CD4-positive, alpha-beta T cell treated with Interleukin-21 for 1 hour (primary cell): ENCODE measurements at places on chromosomes 2 and 18.

DNA sequence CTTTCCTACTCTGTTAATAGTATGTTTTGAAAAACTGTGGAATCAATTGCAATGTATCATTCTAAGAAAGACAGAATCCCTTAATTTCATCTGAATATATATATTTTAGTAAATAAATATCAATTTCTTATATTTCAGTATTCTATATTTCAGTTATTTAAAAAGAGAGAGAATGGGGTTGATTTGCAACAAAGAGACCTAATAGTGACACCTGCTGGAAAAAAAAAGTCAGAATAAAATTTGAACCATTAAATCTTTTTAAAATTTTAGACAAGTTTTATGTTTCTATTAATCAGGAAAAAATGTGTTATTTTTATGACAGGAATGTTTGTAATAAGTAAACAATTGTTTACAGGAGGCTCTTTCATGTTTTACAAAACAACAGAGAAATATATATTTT lies 20.7 kb upstream of the CCNT2 start:
- DNase-seq: peak; percentile 13

GRCh38 chr2:222993920-222994650 lies 57.9 kb upstream of the KCNE4 start:
- no peak for DNase-seq

DNA sequence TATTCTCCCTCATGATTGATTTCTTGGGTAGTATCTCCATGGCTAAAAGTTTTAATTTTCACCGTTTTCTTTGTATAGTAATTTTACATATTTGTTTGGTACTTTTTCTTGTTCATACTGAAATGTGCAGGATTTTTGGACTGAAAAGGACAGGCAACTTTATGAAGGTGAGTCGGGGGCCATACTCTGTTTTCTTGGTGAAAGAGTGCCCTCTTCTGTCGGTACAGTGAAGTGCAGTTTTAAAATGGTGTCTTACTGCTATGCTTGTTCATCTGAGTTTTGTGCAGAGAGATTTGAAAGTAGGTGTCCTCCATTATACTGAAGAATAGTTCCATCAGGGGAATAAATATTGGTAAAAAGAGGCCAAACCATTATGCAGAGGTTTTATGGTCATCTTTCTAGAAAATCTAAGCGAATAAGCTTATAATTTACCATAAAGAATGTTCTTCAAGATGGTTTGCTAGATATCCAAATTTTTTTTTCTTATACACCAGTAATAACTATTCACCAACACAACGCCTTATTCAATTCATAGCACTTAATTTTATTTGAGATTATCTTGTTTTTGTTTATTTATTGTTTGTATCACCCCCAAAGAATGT lies 8.7 kb upstream of the SERPINB13 start:
- DNase-seq: no peak

- DNase-seq: no peak
These were observed 15.2 kb downstream of the INPP5D start for GRCh38 chr2:233075141-233075965.

DNA sequence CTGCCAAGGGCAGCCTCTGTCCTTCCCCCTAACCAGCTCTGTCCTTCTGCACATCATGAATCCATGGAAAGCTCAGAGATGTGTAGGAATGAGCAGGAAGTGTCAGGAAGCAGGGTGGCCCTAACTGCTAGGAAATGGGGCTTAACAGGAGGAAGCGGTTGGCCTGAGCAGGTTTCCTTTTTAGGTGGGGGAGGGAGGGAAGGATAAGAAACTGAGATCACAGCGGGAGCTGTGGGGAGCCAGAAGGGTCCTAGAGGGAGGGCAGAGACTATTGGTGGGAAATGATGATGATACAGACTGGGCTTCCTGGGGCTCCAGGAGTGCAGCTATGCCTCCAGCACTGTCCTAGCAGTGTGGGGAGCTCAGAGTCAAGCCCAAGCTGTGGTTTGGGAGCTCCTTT lies 182.0 kb downstream of the SH3BP4 start:
- no peak for DNase-seq

- no peak for DNase-seq
These were observed 200.7 kb upstream of the TNP1 start for GRCh38 chr2:217060516-217060915.

DNA sequence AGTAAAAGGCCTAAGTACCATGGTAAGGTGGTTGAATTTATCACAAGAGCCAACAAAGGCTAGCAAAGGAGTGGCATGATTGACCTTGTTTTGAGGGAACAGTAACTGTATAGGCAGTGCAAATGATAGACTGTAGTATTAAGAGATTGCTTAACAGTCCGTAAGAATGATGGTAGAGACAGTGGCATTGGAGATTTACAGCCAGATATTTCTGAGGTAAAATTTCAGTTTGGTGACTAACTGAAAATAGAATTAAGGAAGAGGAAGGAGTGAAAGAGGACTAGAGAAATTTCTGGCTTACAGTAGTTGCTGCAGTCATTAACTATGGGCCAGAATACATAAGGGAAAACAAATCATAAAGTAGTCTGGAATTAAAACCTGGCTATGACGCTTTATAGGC lies 4.4 kb upstream of the BAZ2B start:
- DNase-seq: no peak

DNA sequence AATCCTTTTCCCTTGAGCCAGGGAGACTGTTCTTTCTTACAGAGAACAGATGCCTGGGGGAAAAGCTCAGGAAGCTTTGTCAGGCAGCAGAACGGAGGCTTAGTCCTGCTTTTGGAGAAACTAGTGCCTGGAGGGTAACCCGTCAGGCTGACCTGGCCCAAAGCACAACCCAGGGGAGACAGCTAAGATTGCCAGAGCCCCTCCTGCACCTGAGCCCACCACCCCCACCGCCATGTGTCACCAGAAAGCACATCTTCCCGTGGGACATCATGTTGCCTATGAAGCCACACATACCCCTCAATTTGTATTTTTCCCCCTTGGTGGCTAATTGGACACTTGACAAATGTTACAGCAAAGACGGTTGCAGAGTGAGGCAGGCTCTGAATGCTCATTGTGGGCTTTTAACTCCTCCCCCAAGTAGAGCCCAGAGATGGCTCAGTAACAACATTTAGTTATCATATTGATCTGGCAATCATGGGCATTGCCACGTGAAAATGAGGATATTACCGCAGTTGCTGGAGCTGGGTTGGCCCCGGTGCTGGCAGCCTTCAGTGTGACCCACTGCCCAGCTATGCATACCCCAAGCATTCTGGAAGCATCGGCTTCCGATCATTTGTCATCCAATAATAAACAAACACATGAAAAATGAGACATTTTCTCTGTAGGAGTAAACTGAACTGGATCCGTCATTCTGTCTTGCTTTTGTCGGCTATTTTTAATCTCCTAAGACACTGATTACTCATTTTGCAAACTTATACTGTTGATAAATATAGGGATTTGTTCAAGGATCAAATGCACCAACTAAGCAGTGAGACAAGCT lies 229.5 kb downstream of the ATAD2B start:
- DNase-seq: no peak

GRCh38 chr2:164456619-164457018 lies 164.7 kb downstream of the GRB14 start:
- no peak for DNase-seq

DNA sequence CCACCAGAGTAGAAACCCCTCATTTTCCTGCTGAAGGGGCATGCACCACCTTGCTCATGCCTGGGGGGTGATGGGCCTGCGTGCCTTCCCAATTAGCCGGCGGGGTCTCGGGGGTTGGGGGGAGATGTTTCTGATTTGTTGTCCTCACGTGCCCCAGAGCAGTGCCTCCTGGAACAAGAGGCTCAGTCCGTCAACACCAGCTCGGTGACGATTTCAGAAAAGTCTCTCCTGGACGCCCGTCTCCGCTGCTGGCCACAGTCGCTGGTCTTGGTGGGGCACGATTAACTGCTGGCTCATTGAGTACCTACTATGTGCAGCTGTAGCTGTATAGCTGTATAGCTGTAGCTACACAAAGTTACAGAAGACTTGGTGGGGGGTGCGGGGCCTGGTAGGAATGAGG lies 4.4 kb downstream of the ACKR3 start:
- DNase-seq: no peak

GRCh38 chr2:33051586-33052360 lies 105.0 kb downstream of the LTBP1 start:
- no peak for DNase-seq

GRCh38 chr18:12839057-12839525 lies 44.9 kb downstream of the PTPN2 start:
- peak; percentile 65 for DNase-seq

DNA sequence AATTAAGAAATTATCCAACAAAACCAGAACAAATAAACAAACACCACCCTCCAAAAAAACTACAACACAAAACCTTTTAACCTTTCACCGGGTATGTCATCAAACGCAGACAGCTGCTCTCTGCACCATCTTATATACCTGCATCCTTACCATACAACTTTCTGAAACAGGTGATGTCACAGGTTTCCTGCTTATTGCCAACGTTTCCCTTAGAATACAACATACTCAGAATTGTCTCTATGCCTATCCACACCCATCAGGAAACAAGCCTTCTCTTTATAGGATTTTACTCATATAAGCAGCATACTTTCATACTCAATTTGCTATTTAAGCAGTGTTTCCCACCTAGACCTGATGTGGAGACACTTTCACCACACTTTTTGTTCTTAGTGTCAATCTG lies 181.0 kb downstream of the DYM start:
- no peak for DNase-seq

GRCh38 chr2:46050489-46050888 lies 246.7 kb upstream of the EPAS1 start:
- no peak for DNase-seq

- DNase-seq: no peak
These were observed 253.6 kb downstream of the SOX11 start for GRCh38 chr2:5945742-5946141.

DNA sequence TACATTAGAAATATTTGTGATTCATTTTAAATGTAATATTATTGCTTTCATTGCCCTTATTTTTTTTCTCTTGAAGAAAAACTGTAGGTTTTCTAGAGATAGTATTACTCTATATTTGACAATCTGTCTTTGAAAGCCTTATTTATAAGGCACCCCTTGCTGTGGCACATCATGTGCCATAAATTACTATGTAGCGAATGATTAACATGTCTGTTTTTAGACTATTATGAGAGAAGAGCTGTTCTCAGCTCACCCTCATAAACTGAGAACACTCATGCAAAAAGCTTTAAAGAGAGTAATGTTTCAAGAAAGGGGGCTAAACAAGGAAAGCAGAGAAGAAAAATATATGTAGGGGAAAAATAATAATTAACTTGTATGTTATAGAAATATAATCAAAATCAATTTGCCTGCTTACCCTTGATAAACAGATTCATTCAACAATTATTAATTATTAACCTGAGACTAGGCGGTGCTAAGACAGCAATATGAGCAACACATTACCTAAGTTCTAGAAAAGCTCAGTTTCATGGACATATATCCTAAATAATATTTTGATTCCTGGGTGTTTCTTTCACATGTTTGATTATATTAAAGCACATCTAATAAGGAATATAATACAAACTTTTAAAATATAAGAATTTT lies 69.0 kb downstream of the RAB3GAP1 start:
- no peak for DNase-seq

DNA sequence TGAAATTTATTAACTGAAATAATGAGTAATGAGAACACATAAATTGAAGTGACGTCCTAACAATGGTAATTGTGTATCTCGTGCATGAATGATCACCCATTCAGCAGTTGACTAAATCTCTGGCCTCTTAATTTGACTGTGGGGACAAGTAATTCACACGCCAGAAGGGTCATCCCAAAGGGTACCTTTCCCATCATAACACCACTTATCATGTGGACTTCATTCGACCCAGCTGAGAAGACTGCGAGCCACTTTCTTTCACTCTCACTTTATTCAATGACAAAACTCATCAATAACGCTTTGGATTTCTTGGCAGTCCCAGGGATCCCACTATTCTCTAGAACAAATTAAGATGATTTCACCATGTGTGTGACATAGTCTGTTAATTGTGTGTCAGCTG lies 62.7 kb upstream of the LYPD1 start:
- DNase-seq: no peak

GRCh38 chr2:236618370-236618769 lies 48.7 kb downstream of the ACKR3 start:
- no peak for DNase-seq

DNA sequence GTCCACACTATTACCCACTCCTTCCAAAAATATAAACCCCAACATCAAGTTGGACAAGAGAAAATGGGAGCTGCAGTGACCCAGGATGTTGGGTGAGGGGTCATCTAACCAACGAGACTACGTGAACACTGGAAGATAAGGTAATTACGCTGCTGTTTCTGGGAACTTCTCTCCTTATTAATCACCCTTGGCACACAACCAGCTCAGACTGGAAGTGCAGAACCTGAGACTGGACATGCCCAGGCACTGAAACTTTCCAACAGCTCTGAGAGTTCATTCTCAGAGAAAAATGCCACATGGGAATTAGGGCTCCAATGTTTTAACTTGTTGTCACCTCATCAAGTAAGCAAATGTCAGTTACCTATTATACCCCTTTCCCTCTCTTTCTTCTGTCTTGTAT lies 135.3 kb downstream of the CCDC148 start:
- DNase-seq: no peak

- no peak for DNase-seq
These were observed 46.1 kb upstream of the PLB1 start for GRCh38 chr2:28449488-28450395.

- DNase-seq: no peak
These were observed 59.0 kb downstream of the HNMT start for GRCh38 chr2:138023298-138023697.
